ENCODE measurements at places on chromosomes 2 and 18.

DNA sequence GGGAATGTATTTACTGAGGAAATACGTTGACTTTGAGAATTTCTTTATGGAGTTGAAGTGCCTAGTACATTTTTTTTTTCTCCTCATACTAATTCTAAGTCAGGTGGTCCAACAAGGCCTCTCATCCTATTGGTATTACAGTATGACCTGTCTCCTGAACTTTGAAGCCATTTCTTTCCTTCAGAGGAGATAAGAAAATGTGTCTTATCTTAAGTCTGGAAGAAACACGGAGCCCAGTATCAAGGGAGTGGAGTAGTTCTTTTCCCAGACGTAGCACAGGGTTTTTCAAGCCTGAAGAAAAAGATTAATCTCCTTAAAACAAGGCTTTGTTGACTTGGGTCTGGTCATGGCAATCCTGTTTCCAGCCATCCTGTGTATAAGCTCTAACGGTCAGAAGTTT lies 11.6 kb upstream of the CPS1 start:
- DNase-seq = no peak

DNA sequence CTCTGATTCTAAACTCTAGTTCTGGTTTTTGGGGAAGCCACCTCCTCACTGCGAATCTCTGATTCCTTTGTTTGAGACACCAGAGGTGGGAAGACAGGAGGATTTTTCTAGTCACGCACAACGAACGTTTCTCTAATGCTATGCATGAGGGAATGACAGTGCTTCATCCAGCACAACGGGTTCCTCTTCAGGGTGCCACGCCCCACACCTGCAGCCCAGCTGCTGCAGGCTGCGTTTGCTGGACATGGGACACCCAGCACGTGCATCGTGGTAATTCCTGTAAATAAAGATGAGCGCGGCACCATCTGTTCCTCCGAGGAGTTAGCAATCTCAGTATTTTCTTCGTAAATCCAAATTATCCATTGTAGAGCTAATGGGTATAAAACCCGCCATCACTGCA lies 37.5 kb upstream of the TPO start:
- DNase-seq = no peak

GRCh38 chr2:150188177-150188576 lies 299.3 kb downstream of the RND3 start:
- DNase-seq = no peak

DNA sequence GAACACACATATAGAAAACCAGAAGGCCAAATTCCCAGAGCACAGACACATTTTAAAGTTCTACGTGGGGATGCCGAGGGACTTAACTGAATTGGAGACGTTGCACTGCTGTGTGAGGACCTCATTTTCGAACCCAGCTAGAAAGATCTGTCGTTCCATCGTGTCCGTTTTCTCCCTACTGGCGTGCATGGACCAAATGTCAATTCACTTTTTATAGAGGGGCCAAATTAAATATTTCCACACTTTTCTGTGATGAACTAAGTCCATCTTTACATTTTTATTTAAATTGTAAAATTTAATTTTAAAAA lies 692 bp upstream of the TSHZ1 start:
- no peak for DNase-seq

- DNase-seq = no peak
Observed at GRCh38 chr2:219327719-219328118, 4.8 kb downstream of the RESP18 start.

DNA sequence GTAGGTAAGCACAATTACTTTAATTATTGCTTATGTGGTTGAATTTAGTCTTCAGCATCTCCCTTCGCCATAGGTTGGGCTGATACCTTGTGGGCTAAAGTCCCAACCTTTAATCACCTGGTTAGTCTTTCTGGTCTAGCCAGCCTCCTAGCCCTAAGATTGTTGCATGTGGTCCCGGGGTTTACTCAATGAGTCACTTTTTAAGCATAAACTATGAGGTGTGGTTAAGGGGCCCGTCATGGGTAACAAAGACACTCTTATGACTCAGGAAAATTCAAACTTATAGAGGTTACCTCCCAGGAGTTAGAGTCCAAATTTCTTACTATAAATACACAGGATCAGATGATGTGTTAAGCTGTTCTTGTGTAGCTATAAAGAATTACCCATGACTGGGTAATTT lies 841.6 kb downstream of the TRIB2 start:
- DNase-seq = no peak

DNA sequence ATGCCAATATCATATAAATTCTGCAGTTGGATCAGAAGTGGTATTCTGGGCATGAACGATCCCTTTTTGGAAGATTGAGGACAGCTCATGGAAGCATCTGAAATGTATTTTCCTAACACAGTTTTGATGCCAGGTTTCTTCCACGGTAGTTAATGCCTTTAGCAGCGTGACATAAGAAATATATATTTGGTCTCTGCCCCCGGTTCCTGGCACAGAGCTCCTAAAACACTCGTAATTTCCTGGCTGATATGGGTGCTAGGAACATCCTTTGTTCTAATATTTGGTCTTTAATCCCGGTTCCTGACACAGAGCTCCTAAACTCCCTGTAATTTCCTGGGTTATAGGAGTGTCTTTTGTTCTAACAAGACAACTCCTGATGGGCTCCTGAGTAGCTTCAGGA lies 8.2 kb upstream of the CABLES1 start:
- no peak for DNase-seq

DNA sequence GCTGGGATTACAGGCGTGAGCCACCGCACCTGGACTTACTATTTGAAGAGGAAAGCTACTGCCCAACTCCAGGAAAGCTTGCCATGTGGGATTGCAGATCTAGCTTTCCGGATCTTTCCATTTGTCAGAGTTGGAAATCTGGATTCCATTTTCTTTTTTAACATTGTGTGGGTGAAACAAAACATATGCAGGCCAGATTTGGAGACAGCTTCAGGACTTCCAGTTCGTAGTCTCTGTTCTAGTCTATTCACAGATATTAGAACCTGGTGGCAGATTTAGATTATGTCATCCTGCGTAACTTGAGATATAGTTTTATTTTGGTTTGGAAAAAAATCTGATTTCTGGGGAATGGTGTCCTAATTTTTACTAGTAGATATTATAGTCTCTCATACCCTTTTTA lies 70.5 kb downstream of the ZNF236 start:
- DNase-seq = no peak

DNA sequence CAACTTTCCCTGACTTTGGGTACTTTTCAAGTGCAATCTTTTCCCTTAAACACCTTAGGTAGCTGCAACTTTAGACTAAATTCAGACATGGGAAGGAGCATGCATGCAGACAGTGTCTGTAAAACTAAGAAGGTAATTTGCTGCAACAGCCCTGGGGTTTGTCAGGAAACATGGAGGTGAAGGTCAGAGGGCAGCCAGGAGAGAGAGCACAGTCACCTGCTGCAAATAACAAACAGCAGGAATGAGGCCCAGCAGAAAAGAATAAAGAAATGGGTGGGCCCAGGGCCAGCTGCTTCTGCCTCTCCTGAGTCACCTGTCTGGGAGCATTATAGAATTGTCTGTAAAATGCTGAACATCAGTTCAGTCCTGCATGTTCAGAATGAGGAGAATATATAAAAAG lies 35.2 kb downstream of the MTHFD2 start:
- no peak for DNase-seq

DNA sequence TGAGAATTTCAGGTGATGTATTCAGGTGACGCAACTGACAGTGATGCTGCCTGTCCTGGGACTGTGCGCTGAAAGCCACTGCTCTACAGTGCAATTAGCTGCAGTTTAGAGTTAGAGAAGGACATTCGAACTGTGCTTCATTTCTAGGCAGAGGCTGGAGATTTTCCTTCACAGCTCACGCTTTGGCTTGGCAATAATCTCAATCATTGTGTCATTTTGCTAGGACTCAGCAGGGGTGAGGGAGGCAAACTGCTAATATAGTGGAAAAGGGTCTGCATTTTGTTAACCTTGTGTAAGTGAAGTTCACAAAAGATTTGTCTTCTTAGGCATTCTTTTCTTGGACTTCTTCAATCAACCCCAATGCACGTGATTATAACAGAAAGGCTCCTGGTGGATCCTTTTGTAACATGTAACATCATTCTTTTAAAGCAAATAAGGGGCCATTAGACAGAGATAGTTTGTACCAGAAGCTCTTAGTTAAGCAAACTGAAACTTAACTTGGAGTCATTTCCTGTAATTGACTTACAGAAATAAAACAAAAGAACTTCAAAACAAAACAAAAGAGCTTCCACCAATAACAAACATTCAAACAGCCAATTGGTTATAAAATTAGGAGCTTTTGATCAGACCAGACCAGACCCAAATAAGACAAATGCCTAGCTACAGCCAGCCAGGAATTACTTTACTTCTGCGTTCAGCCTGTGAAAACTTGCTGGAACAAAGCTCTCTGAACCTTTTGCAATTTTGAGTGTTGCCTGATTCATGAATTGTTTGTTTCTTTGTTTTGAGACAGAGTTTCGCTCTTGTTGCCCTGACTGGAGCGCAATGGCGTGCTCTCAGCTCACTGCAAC lies 1376.3 kb upstream of the CELF4 start:
- no peak for DNase-seq

DNA sequence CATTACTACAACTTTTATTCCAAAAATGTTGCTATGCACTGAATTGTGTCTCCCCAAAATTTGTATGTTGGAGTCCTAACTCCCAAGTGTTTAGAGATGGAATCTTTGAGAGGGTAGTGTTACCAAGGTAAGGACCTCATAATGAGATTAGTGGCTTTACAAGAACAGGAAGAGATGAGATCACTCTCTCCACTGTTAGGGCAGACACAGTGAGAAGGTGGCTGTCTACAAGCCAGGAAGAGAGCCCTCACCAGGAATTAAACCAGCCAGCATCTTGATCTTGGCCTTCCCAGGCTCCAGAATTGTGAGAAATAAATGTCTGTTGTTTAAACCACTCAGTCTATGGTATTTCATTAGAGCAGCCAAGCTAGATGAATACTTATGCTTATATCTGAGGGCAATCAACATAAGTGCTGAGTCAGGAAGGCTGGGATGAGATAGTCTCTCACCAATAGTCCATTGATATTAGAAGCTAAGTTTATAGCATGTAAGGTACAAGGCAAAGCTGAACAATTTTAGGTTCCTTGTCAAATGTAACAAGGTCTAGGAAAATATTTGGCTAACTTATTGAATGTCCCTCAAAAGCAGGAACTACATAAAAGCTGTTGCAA lies 317.6 kb upstream of the REG3G start:
- no peak for DNase-seq

All from CD4-positive, alpha-beta T cell treated with Interleukin-6 at 100 ng/mL for 8 hours (primary cell).